ENCODE measurements at places on chromosomes 3 and 15.

DNA sequence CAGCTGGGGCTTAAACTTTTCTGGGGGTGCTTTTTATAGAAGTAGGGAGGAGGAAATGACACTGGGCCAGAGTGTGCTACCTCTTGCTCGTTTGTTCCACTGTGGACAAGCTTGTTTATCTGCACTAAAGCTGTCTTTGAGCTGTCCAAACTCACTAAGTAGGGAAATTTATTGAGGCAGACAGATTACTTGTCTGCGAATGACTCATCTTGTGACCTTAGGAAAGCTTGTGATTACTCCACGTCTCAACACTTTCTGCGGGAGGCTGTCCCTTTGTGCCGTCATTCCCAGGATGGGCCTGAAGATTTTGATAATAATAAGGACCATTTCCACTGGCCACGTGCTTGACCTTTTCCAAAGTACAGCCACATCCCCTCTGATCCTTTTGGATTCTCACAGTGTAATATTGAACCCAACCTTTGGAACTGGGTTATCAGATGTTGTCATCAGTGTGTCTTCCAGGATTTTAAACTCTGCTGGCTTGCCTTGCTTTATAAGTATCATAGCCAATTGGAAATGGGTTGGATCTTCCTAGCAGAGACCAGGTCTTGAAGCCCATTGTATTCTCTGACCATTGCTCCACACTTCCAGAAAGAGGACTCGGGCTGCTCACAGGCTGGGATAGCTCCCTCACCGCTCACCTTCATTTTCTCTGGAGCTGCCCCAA is 84.7 kb downstream of the AGBL1 start:
- H3K27ac ChIP-seq: no peak overlapping the region
- H3K4me3 ChIP-seq: no peak overlapping the region
- no peaks in the 10 kb centered on the region for H3K36me3 ChIP-seq
- no peak for DNase-seq

DNA sequence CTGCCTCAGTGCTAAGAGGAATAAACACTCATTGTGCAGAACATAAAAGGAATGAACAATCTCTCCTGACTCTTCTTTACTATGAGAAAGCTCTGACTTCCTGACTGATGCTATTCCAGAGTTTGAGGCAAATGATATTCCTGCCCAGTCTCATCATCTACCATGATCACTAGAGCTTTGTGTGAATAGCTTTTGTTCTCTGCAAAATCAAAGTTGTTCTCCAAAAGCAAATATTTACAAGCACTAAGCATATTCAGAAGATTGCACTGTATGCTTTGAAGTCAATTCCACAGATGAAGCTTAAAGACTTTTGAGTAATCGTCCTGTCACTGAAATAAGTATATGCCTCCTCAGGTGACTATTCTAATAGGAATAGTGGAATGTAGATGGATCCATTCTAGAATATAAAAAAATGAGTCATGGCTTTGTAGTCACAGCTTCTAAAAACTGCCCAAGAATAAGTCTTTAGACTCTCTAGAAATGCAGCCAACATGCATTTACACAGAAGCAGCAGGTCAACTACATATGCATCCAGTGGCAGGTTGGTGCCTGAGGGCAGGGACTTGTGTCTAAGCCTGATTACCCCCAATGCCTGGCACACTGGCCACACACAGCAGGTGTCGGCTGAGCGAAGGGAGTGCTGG is 34.6 kb downstream of the TNFAIP8L3 start:
- no peaks in the 10 kb centered on the region for H3K4me1 ChIP-seq
- no peaks in the 10 kb centered on the region for H3K27me3 ChIP-seq
- DNase-seq: no peak

- H3K27ac ChIP-seq: no peak overlapping the region
- no peaks in the 10 kb centered on the region for H3K27me3 ChIP-seq
- no peaks in the 10 kb centered on the region for H3K36me3 ChIP-seq
- no peak overlapping the region for H3K4me3 ChIP-seq
- H3K4me1 ChIP-seq: no peaks in the 10 kb centered on the region
These were observed 250.3 kb downstream of the ULK4 start for GRCh38 chr3:41711651-41712050.

DNA sequence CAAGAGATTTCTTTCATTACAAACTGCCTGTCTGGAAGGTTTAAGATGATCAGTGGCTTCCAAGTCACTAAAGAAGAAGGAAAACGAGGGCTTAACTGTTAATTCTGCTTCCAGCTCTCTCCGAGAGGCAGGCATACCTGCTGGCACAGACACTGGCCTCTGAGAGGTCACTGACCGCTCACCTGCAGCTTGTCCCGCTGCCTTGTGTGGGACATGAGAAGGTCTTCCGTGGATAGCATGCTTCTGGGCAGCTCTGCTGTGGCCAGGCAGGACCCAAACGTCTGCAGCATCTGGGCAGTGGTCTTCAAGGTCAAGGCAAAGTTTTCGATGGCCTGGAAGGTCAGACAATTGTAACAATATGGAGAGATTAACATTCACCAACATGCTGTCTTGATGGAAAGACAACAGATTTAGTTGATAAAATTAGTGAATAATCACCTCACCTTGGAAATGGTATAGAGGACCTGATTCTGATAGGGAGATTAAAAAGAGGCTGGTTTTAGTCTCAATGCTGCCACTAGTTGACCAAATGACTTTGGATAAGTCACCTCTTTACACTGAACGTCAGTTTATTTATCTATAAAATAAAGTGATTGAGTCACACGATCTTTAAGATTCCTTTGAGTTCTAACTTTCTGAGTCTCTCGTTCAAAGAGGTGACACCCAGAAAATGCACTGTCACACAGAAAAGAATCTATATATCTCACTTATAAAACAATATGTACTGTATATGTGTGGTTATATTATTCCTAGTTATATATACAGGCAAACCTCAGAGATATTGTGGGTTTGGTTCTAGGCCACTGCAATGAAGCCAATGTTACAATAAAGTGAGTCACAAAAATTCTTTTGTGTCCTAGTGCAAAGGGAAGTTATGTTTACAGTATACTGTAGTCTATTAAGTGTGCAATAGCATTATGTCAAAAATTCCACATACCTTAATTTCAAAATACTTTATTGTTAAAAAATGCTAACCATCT is 65.1 kb downstream of the B3GNT5 start:
- H3K4me1 ChIP-seq: no peaks in the 10 kb centered on the region
- no peaks in the 10 kb centered on the region for H3K27me3 ChIP-seq
- H3K36me3 ChIP-seq: no peaks in the 10 kb centered on the region
- H3K27ac ChIP-seq: no peak overlapping the region

DNA sequence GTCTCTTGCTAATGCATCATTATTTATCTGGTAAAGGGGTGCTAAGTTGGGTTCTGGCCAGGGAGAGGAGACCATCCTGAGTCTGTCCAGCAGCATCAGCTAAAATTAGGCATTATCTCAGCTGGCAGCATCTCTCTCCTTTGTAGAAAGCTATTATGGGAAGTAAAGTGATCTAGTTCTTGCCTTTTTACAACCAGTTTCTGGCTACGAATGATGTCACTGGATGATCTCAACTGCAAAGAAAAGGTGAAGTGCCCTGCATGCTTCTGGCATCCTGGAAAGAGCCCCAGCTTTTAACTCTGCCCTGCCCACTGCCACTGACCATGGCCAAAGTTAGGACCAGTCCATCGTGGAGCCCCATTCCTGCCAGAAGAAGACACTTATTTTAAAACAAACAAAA is 37.1 kb upstream of the IL12A start:
- H3K4me1 ChIP-seq: no peaks in the 10 kb centered on the region
- no peaks in the 10 kb centered on the region for H3K36me3 ChIP-seq
- DNase-seq: no peak
- peaks cover 4% of the 10 kb centered on the region for H3K27me3 ChIP-seq
- H3K4me3 ChIP-seq: no peak overlapping the region

DNA sequence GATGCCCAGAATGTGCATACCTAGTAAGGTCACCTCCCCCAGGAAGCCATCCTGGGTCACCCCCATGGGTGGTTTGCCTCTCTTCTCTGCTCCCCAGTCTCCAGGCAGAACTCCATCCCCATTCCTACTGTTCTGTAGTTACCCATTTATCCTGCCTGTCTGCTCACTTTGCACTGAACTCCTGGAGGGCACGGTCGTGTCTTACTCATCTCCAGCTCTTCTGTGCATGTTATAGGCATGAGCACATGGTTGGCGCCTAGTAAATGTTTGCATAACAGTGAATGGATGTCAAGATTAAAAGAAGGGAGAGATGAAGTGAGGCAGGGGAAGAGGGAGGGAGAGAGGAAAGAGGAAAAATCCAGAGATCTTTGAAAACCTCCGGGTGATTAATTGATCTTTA is 208.4 kb upstream of the TRIM42 start:
- no peak overlapping the region for H3K27ac ChIP-seq
- no peaks in the 10 kb centered on the region for H3K36me3 ChIP-seq
- DNase-seq: no peak
- no peaks in the 10 kb centered on the region for H3K4me1 ChIP-seq
- no peak overlapping the region for H3K4me3 ChIP-seq
